ENCODE measurements at places on chromosomes 6 and 20.

DNA sequence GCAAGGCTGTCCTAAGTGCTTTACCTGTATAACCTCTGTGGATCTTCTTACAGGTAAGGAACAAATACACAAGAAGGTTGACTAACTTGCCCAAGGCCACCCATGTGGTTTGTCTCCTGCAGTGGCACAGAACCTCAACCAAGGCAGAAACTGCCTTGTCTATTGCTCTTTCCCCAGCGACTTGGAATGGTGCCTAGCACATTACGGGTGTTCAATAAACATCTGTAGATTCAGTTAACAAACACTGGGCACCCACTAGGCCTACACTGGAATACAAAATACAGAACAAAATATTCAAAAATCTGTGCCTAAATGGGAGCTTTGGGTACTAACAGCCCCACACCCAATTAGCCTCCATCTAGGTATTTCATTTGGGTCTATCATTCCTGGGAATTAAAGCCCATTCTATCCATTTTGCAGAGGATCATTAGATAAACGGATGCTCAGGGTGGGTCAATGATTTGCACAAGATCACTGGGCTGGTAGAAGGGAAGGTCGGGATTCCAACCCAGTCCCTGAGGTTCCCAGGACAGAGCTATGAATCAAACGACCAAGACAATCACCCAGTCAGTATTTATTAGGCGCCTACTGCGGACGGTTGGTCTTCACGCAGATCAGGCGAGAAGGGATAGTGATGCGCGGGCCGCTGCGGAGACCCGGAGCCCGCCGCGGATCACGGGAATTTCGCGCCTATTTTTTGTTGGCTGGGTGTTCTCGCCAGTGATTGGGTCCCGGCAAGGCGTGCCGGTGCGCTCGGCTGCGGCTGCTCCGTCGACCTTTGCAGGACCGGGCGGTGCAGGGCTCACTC lies at the start of gene STK35:
STK35 (plus strand) TSS at position 771 of the 808 bp plus-strand sequence. CDS start 55 bp downstream, outside the sequence.
- DNase-seq, result peak; percentile 86

- no peak for DNase-seq
These were observed 343.3 kb downstream of the ADGRB3 start for GRCh38 chr6:68978411-68978810.

- no peak for DNase-seq
These were observed 27.5 kb upstream of the TBC1D22B start for GRCh38 chr6:37230104-37230503.

DNA sequence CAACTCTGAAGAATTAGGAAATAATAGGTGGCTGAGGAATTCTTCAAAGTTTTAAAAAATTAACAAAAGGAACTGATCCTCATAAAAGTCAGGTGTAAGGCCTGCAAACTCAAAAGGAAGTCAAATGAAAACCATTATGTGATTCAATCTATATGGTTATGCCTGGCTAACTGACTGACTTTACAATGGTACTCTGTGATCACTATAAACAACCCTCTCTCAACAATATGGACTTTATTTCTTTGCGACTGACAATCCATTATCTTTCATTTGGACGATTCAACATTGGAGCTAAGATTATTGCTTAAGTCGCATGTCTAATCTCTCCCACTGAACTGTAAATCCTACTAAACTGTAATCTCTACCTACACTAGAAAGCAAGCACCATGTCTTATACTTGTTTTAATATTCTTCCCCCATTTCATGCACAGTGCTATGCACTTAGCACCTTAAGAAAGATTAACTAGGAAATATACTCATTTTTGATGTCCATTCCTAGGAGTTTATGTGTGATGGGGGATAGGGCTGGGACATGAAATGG lies 1.4 kb downstream of the STK38 start:
- no peak for DNase-seq

- DNase-seq, result no peak
These were observed 32.6 kb downstream of the BMP6 start for GRCh38 chr6:7758456-7758855.

DNA sequence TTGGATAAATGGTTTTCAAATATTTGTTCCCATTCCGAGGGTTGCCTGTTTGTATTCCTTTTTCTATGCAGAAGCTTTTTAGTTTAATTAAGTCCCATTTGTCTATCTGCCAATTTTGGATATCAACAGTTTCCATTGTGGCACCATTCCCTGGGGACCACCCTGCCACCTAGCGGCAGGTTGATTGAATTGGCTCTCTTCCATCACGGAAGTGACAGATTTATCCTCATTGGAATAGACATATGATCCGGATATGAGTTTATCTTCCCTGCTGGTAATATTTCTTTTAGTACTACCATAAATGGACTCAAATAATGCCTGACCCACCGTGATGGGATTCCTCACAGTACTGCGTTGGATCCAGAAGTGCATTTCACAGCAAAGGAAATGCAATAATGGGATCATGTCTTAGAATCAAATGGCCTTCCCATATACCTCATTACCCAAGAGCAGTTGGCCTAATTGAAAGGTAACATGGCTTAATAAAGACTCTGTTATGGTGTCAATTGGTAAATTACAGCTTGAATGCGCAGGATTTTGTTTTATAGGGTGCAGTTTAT lies 327.0 kb downstream of the BMP2 start:
- DNase-seq, result peak; percentile 71

- no peak for DNase-seq
These were observed 100.9 kb downstream of the BMP5 start for GRCh38 chr6:55774286-55775028.

DNA sequence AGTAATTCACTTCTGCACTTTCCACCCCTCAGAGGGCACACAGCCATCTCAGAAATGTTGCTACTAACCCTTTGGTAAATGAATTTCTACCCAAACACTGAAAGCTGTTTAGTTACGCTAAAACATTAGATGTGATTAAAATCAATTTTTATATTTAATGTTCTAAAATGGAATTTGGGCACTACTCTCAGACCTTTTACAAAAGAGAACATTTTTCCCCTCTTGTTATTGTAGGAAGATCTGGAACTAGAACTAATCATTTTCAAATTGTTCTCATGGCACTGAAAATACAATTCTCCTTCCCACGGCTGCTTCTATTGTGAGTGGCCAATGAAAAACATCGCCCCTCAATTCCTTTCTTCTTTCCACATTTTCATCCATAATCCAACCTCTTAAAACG lies 627.4 kb downstream of the CDH26 start:
- DNase-seq, result no peak

- DNase-seq, result peak; percentile 74
These were observed 76.7 kb downstream of the PREX1 start for GRCh38 chr20:48750941-48751635.

- DNase-seq, result no peak
These were observed 109.8 kb upstream of the TMEM170B start for GRCh38 chr6:11427723-11428245.
